ENCODE measurements at places on chromosomes 3 and 15.
A peak's percentile ranks its signal among the peaks of the same experiment; 100 is the strongest.

DNA sequence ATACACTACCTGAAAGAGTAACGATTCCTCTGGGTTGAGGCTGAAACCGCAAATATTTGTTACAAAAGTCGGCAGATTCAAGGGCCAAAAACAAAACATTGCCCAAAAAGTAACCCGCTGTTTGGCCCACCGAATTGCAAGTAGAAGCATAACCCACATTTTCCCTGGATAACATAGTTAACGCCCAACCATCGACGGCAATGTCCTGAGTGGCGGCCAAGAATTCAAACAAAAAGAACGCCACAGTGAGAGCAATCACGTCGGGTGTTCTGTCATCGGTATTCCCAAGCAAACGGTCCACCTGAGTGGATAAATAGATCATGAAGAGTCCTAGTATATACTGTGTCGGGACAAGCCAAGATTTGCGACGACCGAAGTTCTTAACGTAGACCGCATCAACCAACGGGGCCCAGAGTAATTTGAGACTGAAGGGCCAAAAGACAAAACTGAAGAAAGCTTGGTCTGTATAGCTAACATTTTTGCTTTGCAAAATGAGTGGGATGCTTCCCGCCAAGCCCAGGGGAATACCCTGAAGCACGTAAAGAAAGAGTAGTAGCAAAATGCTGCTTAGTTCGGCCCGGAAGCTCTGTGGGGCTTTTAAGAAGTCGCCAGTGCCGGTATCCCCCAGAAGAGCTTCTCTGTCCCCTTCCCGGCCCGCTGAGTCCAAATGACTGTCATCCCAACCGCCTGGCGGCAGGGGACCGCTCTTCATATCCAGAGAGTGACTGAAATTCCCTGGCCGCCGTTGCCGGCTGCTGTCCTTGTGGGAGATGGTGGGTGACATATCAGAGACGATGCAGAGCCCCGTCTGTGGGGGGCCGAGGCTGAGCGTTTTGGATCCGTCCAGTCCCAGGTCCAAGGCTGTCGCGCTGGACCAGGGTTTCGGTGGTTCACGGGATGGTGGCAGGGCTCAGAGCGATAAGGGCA, 750 bp downstream of the SLC33A1 start:
- peak; percentile 7 for DNase-seq

DNA sequence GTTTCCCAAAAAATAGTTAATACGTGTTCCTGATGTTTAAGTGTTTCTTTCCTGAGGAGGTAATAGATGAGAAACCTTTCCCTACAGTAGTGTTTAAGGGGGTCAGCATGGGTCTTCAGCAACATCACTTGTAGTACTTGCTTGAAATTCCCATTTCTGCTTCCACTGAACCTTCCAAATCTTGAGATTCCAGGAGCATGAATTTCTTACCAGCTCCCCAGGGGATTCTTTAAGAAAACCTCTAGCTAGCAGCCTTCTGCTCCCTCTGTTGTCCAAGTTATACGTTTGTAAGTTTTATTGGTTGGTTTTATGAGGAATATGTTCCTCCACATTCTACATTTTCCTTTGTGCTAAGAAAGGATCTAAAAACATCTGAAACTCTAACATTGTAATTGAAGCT, 38.2 kb upstream of the ACP3 start:
- no peak for DNase-seq

- DNase-seq, result no peak
Observed at GRCh38 chr15:66412220-66412619, 25.5 kb downstream of the MAP2K1 start.

DNA sequence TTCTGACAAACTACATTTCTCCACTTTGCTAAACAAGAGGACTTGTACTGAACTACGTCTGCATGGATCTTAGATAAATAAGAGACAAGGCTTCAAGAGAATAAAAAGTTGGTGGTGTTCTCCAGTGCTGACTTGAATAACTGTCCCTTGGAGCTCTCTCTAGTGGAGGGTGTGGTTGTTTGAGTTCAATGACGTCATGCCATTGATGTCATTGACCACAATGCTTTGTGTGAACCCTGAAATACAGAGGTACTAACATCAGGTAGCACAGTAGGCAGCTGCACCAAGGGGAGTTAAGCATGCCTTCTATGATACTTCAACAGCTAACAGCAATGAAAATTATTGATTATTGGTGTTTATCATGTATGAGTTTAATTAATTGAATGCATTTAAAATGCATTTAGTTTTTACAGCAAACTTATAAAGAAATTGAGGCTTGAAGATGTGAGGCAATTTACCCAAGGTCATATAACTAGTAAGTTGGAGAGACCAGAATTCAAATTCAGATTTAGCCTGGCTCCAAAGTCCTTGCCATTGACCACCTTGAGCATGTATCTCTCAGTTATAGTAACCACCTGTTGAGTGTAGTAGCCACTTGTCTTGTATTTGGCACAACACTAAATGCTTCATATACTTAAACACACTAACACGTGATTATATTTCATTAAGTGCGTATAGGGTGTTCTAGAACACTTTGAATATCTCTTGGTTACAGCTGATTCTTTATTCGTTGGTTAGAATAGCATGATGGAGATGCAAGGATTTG, 126.0 kb upstream of the ANKRD28 start:
- no peak for DNase-seq

- DNase-seq, result no peak
Observed at GRCh38 chr3:126085276-126085675, 1.4 kb upstream of the SLC41A3 start.

- DNase-seq, result no peak
Observed at GRCh38 chr3:69850849-69851248, 111.6 kb downstream of the MITF start.

- DNase-seq, result no peak
Observed at GRCh38 chr15:58139276-58139988, 1.3 kb downstream of the AQP9 start.

DNA sequence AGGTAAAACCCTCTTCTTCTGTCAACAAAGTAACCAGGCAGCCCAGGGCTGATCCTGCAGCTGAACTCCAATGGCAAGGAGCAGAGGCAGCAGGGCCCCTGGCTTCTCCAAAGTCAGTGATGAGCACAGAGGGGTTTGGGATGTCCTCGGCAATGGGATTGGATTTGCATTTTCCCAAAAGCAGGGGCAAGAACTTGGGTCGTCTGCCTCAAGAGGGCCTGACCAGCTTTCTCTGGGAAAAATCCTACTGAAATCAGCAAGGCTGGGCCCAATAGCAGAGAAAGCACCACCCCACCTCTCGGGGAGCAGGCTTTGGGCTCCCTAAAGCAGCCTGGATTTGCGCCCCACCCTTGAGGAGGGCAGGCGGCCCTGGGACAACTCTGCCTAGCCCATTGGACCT, 210.0 kb upstream of the IGF1R start:
- no peak for DNase-seq

- no peak for DNase-seq
Observed at GRCh38 chr15:44727485-44728231, 8.7 kb upstream of the TRIM69 start.

- no peak for DNase-seq
Observed at GRCh38 chr3:118818386-118818785, 216.3 kb downstream of the IGSF11 start.

DNA sequence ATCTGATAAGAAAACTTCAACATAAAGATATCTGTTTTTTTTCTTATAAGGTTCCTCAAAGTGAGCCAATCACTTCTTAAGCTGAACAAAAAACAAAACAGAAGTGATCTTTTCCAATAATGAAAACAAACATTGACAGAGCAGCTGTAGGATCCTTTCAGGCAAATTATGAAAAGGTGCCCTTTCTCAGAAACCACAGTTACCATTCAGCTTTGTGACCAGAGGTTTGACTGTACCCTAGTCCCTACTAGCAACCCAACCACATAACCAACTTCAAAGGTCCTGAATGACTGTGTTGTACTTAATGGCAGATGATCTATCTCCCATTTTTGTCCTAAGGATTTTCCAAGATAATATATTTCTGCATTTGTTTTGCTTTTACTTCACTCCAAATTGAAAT, 39.4 kb upstream of the CCR2 start:
- DNase-seq, result no peak

DNA sequence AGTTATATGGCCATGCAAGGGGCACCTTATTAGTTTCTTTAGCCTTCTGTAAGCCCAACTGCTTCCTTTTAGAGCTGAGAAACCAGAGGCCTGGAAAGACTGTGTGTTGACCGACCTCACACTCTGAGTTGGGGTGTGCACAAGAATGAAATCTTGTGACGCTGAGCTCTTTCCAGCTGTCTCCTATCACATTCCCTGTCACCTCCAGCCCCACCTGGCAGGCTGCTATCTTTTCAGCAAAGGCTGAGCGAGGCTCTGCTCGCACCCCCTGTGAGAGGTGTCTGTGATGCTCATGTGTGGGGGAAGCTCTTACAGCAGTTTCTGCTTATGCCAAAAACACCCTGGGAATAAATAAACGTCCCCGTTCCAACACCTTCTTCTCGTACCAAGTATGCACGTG, 27.0 kb upstream of the LPP start:
- DNase-seq, result no peak

GRCh38 chr3:15899388-15899787, 101.6 kb upstream of the ANKRD28 start:
- no peak for DNase-seq

DNA sequence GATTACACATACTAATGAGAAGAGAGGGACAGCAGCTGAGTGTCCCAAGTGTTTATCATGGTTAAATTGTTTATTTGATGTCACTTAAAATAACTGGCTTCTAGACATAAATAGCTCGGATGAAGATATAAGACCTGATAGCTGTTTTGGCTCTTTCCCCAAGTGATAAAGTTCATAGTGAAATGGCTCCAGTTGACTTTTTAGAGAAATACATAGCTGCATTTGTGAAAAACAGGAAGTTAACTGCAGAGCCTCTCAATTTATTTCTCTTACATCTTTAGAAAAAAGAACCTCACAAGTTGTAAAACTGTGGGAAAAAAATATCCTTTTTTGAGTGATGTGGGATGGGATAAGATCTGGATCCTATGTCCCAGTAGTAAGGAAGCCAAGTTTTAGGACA, 332.9 kb upstream of the RASGRP1 start:
- no peak for DNase-seq

DNA sequence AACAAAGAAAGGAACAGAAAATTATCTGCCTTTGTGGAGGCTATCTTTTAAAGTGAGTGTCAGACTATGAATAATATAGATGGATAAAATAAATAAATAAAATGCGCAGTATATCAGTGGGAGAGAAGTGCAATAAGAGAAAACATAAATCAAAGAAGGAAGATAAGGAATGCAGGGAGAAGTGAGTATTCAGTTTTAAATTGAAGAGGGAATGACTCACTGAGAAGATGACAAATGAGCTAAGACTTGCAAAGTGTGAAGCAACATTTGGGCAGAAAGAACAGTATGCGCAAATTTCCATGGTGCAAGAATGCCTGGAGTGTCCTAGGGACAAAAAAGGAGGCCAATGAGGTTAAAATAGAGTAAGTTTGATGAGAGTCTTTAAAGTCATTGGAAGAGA, 1300.1 kb upstream of the ALCAM start:
- no peak for DNase-seq

DNA sequence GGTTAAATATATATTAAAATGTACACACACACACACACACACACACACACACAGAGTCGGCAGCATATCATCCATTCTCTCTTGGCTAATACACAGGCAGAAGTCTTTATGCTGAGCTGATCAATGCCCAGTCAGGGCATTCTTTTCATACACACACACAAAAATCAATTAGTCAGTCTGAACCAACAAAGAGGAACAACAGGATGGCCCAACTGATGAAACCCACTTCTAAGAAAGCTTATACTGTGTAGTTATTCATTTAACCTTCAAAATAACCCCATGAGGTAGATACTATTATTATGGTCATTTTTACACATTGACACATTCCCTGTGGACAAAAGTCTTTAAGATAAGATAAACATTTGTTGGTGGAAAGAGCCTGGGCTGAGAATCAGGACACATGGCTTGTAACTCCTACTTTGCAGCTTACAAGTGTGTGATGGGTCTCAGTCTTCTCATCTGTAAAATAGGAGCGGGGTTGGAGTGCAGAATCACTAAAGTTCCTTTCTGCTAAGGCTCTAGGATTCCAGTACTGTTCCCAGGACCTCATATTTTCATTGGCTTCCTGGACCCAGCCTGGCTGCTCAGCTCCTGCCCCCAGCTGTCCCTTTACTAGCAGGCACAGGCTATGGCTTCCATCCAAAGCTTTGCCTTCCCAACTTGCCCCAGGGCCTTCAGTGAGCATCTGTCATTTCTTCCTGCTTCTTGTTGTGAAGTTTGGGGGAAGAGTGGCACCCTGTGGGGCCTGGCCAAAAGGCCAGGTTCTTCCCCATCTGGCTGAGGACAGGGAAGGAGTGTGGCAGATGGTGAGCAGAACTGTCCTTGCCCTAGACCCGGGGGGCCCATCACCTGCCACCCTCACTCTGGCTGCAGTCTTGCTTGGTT, 27.2 kb upstream of the GLCE start:
- DNase-seq, result no peak

All from stimulated activated CD8-positive, alpha-beta memory T cell treated with anti-CD3 and anti-CD28 coated beads, Interleukin-4, amount 100 ng/mL, for 24 hours (primary cell).